IMR-90 (cell line): ENCODE measurements at places on chromosomes 13 and 19.
A peak's percentile ranks its signal among the peaks of the same experiment; 100 is the strongest.

GRCh38 chr13:105665284-105665683 is 870.2 kb downstream of the EFNB2 start:
- peak; percentile 54 for DNase-seq

- no peak for DNase-seq
Observed at GRCh38 chr19:43739439-43740235, 15.1 kb downstream of the SMG9 start.

- no peak for DNase-seq
Observed at GRCh38 chr19:58372311-58373133, 8.3 kb downstream of the ZNF837 start.

DNA sequence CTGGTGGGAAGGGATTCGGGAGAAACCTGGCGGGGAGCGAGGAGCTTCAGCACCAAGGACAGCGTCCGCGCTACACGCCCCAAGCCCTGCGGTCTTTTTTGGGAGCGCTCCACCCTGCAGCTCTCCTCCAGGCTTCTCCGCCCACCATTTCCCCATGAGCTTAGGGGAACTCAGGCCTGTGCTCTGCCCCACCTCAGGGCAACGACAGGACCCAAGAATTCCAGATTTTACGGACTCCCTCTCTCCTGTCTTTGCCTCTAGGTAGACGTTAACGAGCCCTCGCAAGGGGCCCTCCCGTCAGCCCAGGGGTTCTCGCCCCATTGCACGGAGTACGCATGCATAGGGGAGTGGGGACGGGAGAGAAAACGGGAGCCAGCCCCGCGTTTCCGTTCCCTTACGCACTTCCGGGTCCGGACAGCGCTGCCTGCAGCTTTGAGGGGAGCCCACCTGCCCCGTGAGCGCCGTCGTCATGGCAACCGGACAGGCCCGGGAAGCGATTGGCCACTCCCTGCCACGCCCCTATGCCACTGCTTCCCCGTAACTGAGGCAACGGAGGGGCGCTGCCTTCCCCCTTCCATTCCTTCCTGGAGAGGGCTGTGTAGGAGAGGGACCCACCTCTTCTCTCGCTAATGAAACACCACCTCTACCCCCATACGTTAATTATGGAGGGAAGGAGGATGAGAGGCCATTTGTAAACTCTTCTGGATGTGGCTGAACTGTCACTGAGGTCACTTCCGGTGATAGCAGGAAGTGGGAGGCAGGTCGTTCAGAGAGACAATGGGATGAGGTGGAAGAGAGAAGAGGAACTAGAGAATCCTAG is 20.8 kb downstream of the NOVA2 start:
- DNase-seq: peak; percentile 42

DNA sequence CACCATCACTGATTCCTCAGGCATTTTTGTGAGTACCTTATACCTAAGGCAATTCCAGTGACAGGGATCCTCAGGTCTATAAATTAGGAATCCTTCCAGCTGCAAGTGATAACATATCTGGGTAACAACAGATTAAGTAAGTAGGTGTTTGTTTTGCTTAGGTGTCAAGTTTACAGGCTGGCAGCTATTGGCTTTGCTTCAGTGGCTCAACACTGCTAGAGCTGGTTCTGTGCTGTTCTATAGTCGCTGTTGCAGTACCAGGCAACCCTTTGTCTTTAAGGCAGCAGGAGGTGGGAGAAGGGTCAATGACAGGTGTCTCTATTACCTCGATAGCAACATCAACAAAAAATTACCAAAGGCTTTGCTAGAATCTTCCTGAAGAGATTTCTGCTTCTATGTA is 27.0 kb downstream of the SLC10A2 start:
- no peak for DNase-seq

GRCh38 chr13:41505209-41505835 is 48.0 kb downstream of the RGCC start:
- DNase-seq: peak; percentile 96

GRCh38 chr19:3149526-3150505 is 14.0 kb downstream of the GNA15 start:
- no peak for DNase-seq

GRCh38 chr19:58182577-58182988 is 278 bp upstream of the ZNF274 start:
- DNase-seq: no peak

GRCh38 chr13:29903543-29903942 is 53.1 kb upstream of the UBL3 start:
- DNase-seq: no peak

GRCh38 chr13:60412909-60413616 is 16.0 kb downstream of the TDRD3 start:
- DNase-seq: no peak

GRCh38 chr13:71240911-71241310 is 626.1 kb downstream of the DACH1 start:
- DNase-seq: no peak

GRCh38 chr13:110414931-110415330 is 107.8 kb downstream of the COL4A2 start:
- no peak for DNase-seq

DNA sequence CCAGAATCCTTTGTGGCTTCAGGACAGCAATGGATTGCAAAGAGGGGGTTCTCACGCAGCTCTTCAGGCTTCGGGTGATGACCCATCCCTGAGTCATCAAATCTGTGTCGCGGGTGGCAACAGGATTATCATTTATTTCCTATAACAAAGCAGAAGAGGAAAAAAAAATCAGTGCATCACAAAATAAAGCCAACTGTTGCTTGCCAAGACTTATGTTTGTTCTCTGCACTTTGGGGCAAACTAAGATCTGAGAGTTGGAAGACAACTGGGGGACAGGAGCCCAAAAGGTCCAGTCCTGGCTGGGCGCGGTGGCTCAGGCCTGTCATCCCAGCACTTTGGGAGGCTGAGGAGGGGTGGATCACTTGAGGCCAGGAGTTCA is 6.4 kb downstream of the GNA15 start:
- DNase-seq: peak; percentile 87

- DNase-seq: no peak
Observed at GRCh38 chr13:36548129-36548528, 115.8 kb downstream of the CCNA1 start.

DNA sequence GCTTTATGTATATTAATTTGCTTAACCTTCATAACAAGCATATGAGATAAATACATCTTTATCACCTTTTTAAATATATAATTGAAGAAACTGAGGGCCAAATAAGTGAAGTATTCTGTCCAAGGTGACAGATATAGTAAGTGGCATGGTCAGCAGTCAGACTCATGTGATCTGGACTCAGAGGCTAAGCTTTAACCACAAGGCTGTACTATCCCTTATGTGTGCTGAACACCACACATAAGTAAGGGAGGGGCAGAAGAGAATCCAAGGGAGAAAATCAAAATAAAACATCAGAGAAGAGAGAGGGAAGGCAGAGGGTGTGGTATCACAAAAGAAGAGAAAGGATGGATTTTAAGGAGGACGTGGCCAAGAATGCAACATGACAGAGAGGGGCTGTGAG is 348.4 kb downstream of the EFNB2 start:
- no peak for DNase-seq

GRCh38 chr19:45115809-45116615 is 23.0 kb downstream of the PPP1R37 start:
- no peak for DNase-seq

- no peak for DNase-seq
Observed at GRCh38 chr13:73945382-73945781, 188.8 kb downstream of the KLF12 start.
